ENCODE measurements at places on chromosomes 3 and 15.
A peak's percentile ranks its signal among the peaks of the same experiment; 100 is the strongest.

GRCh38 chr15:80596521-80596976, 98.6 kb upstream of the ABHD17C start:
- DNase-seq, result no peak

DNA sequence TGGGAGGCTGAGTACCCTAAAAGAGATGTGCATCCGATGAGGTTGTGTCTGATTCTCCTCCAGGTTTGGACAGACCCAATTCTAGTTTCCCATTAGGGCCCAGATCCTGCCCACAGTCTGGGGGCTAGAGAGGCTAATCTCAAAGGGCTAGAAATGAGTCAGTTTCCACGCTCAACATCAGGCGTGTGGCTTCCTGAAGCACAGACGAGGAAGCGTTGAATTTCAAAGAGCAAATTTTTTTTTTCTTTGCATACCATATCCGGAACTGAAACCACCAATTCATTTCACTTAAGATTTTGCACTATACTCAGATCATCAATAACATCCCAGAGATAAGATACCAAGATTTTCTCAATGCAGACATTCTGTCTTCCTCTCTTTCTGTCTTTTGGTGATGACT, 173.8 kb upstream of the BCL6 start:
- DNase-seq, result peak; percentile 32

DNA sequence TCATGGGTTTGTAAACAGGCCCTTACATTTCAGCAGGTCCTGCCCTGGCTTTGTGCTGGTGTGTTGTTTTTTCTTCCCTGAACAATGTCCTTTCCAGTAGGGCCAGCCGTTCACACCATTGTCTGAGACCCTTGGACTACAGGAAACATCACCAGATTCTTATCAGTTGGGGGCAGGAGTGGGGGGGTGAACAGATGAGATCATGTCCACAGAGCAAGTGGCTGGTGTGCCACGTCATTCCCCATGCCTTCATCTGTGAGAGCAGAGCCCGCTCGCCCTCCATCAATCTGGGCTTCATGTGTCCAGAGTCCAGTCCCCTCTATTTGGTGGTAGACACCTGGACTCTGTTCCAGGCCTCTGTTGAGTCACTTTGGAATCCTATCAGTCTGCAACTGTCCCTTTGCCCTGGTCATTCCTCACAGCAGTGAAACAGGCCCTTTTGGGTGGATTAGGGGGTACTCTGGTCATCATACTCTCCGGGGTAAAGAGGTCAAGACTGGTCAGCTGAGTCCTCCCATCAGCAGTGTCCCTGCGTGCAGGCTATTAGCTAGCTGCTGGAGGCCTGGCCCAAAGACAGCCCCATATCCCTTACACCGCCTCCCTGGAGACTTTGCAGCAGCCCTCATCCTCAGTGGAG, 15.0 kb downstream of the SEMA3G start:
- DNase-seq, result no peak

GRCh38 chr3:53195602-53196574, 34.9 kb downstream of the PRKCD start:
- peak; percentile 65 for DNase-seq

DNA sequence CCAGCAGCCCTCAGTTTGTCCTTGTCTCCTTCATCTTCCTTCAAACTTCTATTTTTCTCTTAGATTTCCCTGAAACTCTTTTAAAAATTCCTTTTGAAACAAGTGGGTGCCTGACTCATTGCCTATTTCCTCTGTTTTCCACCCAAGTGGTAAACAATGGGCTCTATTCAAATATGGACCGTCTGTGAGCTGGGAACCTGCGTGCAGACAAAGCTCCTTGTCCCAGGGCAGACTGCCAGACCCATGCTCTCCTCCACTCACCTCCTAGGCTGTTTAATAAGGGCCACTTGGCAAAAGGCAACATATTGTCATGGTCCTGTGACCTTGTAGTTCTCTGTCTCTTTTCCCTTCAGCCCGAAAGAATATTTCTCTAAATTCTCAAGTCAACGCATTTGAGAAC, 332.7 kb upstream of the THBS1 start:
- no peak for DNase-seq

DNA sequence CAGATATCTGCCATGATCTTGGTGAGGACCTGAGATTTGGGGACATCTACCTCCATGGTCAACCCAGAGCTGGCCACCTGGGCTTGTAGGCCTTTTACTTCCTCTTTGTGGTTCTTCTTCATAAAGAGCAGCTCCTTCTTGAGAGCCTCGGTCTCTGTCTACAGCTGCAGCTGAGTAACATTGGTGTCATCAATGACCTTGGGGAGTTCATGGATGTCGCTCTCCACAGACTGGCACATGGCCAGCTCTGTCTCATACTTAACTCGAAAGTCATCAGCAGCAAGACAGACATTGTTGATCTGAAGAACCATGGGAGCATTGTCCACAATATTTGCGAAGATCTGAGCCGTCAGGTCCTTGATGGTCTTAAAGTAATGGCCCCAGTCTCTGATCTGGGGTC, 15.7 kb upstream of the RASA2 start:
- DNase-seq, result no peak

- DNase-seq, result no peak
These were observed 30.2 kb upstream of the CHMP2B start for GRCh38 chr3:87196879-87197278.

Data from stimulated activated CD4-positive, alpha-beta T cell treated with anti-CD3 and anti-CD28 coated beads, Interleukin-4, amount 100 ng/mL, for 1 hour (primary cell).